ENCODE measurements at places on chromosomes 1 and 21.

DNA sequence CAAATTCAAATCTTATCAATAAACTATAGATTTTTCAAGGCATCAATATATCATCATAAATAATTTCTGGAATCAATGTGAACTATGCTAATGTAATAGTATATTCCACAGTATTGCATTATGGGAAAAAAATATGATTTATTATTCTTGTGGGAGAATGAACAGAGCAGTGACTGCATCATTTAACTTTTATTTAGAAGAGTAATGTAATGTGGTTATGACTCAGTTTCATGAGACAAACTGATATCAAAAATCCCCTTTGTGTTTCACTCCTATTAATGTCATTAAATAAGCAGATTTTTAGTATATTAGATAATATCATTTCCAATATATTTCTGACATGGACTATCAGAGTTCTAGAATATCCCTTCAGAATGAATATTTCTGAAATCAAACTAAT lies 187.6 kb downstream of the LRRC40 start:
- DNase-seq, result no peak

DNA sequence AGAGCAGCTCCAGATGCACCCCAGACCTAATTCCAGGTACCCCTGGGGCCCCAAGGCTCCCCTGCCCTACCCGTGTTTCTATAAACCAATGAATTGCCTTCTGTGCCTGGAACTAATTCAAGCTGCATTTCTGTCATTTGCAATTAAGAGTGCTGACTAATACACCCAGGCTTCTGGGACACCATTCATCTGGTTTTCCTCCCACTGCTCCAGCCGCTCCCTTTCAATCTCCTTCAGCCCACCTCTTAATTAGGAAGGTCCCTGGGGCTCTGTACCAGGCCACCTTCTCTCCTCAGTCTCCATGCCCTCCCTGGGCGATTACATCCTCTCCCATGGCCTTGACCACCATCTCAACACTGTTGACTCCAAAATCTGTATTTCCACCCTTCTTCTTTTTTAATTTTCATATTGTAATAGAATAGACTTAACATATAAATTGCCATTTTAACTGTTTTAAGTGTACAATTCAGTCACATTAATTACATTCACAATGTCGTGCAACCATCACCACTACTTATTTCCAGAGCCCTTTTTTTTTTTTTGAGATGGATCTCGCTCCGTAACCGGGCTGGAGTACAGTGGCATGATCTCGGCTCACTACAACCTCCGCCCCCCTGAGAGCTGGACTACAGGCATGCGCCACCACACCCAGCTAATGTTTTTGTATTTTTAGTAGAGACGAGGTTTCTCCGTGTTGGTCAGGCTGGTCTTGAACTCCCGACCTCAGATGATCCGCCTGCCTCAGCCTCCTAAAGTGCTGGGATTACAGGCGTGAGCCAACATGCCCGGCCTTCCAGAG lies 9.2 kb upstream of the GJB3 start:
- DNase-seq, result no peak

DNA sequence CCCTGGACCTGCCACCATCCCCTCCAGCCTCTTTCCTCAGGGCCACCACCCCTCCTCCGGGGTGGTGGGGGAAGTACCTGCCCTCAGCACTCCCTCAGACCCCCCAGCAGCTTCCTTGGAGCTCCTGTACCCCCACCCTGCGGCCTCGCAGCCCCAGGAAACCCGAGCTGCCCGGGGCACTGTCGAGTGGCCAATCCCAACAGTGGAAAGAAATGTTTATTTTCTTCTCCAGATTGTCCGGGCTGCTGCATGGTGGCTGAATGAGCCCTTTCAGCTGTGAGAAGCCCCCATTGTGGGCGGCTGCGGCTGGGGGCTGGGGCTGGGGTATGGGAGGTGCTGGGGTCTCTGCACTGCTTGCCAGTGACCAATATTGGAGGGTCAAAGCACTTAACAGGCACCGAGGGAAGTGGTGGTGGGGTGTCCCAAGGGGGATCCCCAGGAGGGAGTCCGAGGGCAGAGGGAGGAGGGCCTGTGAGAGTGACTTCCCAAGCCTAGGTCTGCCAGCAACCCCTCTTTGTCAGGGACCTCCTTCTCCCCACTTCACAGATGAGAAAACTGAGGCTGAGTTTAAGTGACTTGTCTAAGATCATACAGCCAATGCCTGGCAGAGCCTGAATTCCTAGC lies 25.2 kb downstream of the RUNX3 start:
- DNase-seq, result peak; percentile 4

DNA sequence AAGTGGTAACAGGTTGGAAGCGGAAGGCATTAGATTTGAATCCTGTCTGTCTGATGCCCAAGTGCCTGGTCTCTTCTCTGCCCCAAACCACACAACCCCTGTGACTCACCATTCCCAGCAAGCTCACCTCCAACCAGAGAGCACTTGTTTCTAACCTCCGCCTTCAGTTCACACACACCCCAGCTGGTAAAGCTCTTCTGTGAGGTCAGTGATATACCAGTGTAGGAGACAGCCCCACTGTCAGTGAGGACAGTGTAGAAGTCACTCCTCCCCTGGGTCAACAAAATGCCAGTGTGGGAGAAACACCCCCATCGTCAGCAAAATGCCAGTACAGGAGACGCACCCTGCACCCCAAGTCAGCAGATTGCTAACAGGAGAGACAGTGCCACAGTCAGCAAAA lies 2.6 kb downstream of the RIMS3 start:
- DNase-seq, result no peak

DNA sequence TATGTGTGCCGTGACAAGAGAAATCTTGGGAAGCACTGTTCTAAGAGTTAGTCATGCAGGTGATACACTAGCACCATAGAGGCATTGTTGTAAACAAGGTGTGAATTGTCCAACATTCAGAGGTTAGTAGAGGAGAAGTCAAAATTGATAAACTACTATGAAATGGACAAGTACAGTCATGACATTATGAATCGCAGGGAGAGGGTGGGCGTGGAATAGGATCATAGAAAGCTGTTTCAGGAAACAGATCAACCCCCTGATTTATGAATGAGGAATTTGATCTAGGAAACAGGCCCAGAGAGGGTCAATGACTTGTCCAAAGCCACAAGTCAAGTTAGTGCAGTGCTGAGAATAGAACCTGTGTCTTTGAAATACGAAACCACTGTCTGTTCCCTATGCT lies 58.5 kb upstream of the LAX1 start:
- DNase-seq, result no peak

GRCh38 chr1:228415221-228415620 lies 1.4 kb downstream of the TRIM17 start:
- DNase-seq, result no peak

- no peak for DNase-seq
These were observed 110.8 kb upstream of the RUNX1 start for GRCh38 chr21:35159881-35160280.

- DNase-seq, result no peak
These were observed 32.3 kb upstream of the PRELP start for GRCh38 chr1:203443296-203443695.

GRCh38 chr1:205226868-205227583 lies 720 bp upstream of the TMCC2 start:
- no peak for DNase-seq

GRCh38 chr1:9782897-9783296 lies 40.9 kb downstream of the CLSTN1 start:
- no peak for DNase-seq

DNA sequence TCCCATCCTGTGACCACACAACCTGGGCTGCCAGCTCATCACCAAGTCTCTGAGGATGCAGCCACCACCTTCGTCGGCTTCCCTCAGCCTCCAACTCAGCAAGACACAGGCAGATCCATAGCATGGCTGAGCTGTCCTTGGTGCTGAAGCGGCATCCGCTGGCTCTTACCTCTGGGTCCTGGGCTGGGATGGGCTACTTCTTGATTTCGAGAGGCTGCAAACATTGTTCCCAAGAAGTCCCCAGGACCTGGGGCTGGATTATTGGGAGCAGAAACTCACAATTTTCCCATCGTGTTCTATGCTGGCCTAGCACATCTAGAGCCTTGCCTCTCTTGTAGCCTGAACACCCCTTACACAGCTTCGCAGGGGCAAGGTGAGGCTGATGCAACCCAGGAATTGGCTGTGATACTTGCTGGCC lies 24.9 kb upstream of the C1QA start:
- peak; percentile 44 for DNase-seq

- DNase-seq, result no peak
These were observed 156.7 kb downstream of the SYT2 start for GRCh38 chr1:202553560-202554038.

- DNase-seq, result no peak
These were observed 102.8 kb downstream of the KCTD3 start for GRCh38 chr1:215669806-215670491.

DNA sequence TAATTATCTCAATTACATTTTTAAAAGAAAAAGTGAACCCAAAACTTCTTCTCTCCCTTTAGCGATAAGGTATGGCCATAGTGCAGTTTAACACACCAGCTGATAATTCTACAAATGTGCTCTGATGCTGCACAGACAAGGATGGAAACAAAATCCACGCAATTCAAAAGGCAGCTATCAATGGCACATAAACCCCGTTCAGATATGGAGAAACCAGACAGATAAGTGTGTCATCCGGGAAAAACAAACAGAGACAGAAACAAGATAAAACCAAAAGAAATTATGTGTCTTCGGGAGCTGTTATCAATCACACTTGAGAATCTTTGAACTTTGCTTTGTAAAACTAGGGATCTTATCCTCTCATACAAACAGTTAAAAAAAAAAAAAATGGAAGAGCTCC lies 73.6 kb downstream of the SIPA1L2 start:
- no peak for DNase-seq

- DNase-seq, result no peak
These were observed 94.0 kb downstream of the KIAA0319L start for GRCh38 chr1:35463232-35463631.

DNA sequence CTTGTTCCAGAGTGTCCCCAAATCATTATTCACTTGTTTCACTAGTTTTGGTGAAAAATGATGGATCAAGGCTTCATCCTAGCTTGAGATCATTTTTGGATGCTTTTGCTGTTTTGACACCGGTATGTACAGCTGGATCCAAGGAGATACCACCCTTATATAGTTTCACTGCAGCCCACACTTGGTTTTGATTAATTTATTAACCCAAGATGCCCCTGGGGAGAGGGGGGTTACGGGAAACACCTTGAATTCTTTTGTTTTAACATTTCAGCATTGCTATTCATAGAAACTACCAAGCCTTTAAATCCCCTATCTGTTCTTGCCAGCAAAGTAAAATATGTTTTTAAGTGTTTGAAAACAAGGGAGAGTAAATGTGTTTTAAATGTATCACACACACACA lies 457.7 kb upstream of the RUNX1 start:
- DNase-seq, result no peak

DNA sequence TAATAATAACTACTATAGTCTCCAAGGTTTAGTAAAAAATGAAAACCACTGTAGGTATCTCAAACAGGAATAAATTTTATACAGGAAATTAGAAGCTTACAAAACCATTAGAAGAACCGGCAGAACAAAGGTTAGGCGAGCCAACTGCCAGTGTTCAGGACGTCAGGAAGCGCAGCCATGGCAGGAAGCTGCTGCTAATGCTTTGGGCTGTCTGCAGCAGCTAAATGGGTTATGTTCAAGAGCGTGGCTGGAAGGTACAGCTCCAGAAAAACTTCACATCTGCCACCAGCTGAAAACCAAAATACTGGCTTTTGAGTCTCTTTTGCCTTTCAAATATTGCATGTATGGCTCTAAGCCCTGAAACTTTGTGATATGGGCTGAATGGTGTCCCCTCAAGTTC lies 35.7 kb upstream of the MYSM1 start:
- no peak for DNase-seq

DNA sequence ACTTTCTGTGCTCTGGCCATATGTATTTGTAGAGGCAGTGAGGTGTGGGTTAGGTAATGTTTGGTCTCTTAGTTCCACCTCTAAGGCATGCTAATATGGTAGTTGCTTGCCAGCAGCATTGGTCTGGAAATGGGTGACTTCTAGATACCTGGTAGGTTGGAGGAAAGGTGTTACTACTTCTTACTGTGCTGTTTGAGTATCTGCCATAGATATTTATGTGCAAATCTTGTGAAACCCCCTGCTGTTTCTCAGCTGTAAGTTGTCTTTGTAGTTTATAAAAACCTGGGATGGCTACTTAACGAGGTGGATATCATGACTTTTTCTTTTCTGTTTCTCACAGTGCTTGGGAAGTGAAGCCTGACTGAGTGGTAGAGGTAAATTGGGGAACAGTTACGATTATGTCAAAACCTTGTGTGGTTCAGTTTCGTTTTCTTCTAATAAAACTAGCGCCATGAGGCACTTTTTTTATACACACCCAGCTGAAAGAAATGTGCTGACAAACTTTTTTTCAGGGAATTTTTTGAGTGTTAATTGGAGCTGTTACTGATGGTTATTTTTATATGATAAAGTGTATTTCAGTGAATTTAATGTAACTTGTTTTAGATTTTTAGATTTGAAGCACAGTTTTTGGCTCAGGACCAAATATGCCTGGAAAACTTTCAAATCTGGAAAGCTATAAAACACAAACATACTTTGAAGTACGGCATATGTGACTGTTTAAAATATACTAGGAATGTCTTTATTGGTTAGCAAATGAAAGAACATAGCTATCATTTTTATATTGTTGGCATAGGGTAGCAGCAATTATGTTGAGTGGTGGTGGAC lies 42.1 kb downstream of the CAMSAP2 start:
- DNase-seq, result no peak
